Stimulated activated CD8-positive, alpha-beta memory T cell treated with anti-CD3 and anti-CD28 coated beads, Interleukin-15, amount 100 ng/mL, for 24 hours (primary cell): ENCODE measurements at places on chromosomes 4 and X.

- DNase-seq = no peak
Measured at GRCh38 chr4:113840861-113841260, 79.3 kb upstream of the CAMK2D start.

DNA sequence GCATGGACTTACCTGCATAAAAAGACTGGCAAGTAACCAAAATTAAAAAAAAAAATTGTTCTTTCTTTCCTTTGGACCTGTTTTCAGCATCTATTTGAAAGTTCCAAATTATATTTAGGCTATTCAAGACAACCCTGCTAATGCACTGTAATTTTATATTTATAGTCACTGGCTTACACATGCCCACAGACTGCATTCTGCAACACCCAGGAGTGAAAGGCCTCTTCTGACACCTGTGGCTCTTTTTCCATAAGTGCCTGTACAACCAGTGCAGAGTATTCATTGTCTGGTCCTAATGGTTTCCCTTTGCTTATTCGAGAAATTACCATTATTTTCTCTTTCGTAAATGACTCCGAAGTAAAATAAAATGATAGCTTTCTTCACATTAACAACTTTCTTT is 143.3 kb downstream of the RNF150 start:
- no peak for DNase-seq

GRCh38 chr4:91592125-91592524 is 711.6 kb upstream of the GRID2 start:
- no peak for DNase-seq

DNA sequence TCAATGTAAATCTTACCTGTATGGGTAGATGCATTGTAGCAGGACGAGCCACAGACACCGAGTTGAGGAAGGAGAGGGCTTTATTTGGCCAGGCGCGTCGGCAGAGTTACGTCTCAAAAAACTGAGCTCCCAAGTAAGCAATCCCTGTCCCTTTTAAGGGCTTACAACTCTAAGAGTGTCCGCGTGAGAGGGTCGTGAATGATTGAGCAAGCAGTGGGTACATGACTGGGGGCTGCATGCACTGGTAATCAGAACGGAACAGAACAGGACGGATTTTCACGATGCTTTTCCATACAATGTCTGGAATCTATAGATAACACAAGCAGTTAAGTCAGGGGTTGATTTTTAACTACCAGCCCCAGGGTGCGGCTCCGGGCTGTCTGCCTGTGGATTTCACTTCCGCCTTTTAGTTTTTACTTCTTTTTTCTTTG is 524.9 kb upstream of the HTR2C start:
- no peak for DNase-seq

- DNase-seq = no peak
Measured at GRCh38 chr4:122588453-122589238, 32.2 kb downstream of the IL21 start.

- DNase-seq = peak; percentile 64
Measured at GRCh38 chrX:153333821-153334653, at the start of gene ZNF275. Gene ZNF275 (plus strand): TSS chrX:153334153. CDS start chrX:153336680, 2,527 bp downstream.

DNA sequence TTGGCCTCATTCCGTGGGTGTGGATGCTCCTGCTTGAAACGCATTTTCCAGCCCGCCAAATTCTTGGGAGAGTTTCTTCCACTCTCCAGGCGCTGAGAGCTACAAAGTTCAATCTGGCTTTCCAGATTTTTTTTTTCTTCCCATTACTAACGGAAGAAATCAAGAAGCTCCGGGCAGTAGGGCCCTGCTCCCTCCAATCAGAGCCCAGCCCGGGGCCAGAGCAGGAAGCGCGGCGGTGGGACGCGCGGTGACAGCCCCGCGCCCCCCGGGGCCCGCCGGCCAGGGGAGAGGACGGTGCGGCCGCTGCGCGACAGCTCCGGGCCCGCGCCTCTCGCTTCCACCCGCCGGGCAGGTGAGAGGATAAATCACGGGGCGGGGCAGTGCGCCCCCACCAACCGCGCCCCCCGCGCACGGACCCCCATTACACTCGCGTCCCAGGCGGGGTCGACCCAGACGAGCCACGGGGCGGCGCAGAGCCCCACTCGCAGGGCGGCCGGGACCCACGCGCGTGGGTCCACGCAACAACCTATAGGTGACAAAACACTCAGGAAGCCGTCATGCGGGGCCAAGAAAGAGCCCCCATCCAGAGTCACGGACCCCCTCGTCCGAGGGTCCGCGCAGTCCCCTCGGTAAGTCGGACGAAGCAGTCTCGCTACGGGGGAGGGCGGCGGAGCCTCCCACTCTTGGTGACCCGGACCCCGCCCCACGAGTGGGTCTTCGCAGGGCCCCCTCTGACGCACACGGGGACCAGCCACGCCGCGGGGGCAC is 868 bp downstream of the AFAP1 start:
- DNase-seq = no peak

DNA sequence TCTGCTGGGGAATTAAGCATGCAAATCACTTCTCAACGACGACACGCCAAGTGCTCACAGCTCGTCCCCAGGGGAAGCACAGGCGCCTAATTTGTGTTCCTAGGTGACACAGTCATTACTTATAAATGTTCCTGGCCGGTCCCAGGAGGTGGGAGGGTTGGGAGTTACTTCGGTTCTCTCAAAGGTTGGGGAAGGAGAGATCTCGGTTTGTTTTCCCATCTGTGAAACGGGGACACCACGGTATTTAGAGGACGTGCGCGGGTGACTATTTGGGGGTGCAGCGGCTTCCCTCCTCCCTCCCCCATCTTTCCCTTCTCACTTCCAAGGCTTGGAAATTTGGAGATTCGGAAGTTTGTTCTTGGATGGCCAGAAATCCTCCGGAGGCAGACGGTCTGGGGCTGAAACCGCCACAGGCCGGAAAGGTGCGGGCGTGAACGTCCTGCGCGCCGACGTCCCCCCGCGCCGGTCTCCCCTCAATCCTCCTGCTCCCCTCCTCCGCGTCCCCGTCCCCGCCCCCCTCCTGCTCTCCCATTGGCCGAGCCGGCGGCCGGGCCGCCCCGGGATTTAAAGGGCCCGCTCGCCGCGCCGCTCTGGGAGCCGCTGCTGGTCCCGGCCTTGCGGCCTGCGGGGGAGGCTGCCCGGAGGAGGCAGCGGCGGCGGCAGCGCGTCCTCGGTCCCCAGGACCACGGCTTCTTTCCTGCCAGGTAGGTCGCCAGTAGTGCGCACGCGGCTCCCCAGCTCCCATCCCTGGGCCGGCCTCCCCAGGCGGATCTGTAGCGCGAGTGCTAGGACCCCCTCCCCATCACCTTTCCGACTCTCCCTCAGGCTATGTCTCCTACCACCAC is at the start of gene PORCN:
Gene PORCN (plus strand): TSS at position 593 of the 845 bp plus-strand sequence. CDS start 829 bp downstream, outside the sequence.
- DNase-seq = peak; percentile 44

DNA sequence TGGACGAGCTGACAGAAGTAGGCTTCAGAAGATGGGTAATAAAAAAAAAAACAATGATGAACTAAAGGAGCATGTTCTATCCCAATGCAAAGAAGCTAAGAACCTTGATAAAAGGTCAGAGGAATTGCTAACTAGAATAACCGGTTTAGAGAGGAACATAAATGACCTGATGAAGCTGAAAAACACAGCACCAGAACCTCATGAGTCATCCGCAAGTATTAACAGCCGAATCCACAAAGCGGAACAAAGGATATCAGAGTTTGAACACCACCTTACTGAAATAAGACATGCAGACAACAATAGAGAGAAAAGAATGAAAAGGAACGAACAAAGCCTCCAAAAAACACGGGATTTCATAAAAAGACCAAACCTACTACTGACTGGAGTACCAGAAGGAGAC is 10.5 kb downstream of the NELFA start:
- no peak for DNase-seq

GRCh38 chr4:8439914-8440491 is 520 bp downstream of the ACOX3 start:
- no peak for DNase-seq

- DNase-seq = no peak
Measured at GRCh38 chr4:128700659-128701350, 108.7 kb upstream of the JADE1 start.

GRCh38 chrX:130049821-130050220 is 60.5 kb downstream of the ELF4 start:
- no peak for DNase-seq

DNA sequence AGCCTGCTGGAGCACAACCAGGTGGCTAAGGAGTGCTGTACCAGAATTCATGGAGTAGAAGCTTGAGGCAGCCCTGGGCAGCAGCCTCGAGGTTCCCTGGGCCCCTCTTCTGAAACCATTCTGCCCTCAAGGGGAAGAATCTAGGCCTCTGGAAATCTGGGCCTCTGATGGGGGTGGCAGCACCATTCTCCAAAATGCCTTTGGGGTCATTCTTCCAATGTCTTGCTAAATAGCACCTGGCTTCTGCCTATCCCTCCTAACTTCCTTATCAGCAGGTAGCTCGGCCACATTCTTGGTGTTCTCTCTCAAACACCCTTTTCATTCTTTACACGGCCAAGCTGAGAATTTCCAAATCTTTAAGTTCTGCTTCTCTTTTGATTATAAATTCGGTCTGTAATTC is 473.6 kb downstream of the BCOR start:
- DNase-seq = no peak

DNA sequence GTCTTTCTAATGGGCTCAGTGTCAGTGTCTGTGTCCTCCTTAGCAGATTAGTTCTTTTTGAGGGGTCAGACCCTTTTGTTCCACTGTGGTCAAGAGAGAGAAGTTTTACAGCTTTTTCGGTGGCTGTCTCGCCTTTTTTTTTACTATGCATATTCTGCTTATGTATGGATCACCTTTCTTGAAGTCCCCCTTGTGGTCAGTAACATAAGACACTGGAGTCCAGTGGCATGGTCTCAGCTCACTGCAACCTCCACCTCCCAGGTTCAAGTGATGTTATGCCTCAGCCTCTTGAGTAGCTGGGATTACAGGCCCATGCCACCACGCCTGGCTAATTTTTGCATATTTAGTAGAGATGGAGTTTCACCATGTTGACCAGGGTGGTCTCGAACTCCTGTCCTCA is 54.0 kb upstream of the PGRMC2 start:
- no peak for DNase-seq

DNA sequence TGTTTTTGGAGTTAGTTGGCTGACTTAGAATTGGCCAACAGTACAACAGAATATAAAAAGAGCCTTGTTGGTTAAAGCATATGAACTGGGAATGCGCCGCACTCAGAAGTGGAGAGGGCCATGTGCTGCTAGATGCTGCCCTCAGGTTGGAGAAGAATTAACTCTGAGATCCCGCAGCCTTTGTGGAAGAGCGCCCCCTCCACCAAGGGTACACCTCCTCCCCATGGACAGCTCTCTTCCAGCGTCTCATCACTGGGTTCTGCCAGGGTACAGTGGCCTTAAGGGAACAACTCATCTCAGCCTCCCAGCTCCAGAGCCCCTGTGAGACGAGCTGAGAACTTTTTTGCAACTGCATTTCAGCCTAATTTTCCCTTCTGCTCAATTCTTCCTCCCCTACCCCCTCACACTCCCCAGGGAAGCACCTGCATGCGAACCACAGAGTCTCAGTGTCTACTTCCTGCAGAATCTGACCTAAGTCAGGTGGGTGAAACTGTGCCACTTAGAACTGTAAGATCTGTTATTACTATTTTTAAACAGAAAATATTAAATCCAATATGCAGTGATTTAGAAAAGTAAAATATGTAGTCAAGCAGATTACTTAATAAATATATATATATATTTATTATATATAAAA is 380.6 kb downstream of the RAB28 start:
- no peak for DNase-seq

DNA sequence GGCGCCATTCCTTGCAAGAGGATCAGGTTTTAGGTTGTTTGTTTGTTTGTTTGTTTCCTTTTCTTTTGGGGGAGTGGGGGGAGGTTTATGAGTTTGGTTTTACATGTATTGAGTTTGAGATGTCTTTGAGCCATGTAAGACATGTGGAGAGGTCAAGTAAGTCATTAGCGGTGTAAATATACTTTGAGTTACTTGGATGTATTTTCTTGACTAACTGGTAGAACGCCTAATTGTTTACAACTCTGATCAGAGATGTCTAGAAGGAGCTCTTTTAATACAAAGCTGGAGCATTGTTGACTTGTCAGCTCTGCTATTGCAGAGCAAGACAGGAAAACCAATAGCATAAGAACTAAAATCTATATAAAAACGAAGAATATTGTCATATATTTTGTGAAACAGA is 57.1 kb downstream of the ANXA3 start:
- DNase-seq = no peak

DNA sequence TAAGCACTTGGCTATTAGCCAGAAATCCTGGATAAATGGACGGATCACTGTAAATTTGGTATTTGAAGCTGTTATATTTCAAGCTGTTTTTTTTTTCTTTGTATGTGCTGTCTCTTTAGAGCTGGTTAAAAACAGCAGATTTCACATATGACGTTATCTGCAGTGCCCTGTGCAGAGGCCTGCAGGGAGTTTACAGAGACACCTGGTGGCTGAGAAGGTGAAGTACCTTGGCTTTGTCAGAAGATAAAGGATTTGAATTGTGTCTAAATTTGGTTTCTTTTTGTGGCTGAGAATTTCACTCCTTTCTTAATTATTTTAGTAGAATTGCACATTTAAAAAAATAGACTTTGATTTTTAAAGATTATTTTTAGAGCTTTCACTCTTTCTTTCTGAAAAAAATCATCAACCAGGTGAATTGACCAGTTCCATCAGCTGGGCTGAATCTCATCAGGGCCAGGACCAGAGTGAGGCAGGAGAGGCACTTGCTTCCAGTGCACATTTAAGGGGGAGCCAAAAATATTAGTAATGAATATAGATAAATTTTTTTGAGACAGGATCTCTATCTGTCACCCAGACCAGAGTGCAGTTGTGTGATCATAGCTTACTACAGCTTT is 9.6 kb upstream of the CHRNA9 start:
- no peak for DNase-seq

GRCh38 chrX:136162827-136163570 is 15.7 kb downstream of the FHL1 start:
- DNase-seq = no peak

- no peak for DNase-seq
Measured at GRCh38 chr4:89939546-89939945, 44.9 kb downstream of the MMRN1 start.
